ENCODE measurements at places on chromosomes 16 and 17.

GRCh38 chr17:39756380-39757079 is 18.8 kb downstream of the GRB7 start:
- DNase-seq, result no peak

DNA sequence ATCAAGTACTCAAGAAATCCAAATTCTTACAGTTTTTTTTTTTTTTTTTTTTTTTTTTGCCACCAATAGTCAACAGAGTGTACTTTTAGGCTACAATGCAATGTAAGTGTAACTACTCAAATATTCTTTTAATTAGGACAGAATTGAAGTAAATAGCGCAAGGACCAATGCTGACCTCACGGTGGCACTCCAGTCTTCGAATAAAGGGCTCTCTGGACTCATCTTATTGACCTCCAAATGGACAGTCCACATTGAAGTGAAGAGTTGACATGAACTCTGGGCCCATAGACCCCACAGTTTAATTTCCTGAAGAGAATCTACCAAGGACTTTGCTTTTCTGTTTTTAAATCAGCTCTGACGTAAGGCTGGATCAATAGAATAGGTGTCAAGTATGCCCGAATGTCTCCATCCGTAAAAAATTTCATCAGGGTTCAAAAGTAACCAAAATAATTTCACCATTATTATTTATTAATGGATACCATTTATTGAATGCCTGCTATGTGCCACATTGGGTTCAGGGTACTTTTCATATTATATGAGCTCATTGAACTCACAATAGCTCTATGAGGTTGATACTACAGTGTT is 7.3 kb upstream of the DDX52 start:
- DNase-seq, result no peak

GRCh38 chr17:34637548-34638525 is 58.5 kb downstream of the TMEM132E start:
- DNase-seq, result no peak

GRCh38 chr17:17783825-17784656 is 52.7 kb downstream of the SREBF1 start:
- no peak for DNase-seq

DNA sequence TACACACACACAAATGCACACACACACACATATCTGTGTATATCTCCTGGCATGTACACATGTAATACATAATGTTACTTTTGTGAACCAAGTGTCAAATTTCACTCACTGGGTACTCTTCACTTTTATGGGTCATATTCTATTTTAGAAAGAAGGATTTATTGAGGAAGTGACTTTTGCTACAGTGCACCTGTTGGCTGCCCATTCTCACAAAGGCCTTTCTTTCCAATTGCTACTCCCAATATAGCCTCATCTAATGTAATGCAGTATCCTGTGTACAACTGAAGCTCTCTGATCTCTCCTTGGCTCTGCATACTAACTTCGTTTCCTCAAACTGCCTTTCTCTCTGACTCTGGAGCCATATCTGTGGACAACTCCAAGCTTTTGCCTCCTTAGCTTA is 107.5 kb downstream of the ABCA8 start:
- no peak for DNase-seq

DNA sequence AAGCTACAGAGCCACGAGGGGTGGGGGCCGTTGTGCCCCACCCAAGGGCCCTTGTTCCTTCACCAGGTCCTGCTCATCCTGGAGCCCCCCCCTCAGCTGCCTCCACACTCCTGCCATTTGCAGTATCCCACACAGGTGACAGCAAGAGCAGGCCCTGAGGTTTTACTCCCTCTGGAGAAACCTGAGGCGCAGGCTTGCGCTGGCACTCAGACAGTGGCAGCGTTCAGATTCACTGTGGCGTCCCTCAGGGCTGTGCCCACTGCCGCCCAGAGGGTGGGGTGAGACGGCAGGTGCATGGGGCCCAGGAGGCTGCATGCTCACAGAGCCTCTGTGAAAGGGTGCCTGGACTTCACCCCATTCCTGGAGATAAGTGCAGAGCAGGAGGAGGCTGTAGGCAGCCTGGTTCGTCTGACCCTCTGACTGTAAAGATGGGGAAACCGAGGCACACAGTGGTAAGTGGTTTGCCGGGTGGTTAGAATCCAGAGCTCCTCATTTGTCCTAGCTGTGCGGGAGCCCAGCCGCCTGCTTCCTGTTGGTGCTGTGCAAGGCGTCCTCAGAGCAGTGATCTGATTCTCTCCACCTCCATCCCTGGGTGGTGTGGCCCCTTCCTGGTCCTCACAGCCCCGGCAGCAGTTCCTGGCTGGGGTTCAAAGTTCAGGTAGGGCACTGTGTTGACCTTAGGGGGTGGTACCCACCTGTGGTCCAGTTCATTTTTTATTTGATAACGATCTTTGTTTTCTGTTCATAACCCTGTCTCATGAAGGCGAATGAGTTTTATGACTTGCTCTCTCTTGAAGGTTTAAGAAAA is 1.6 kb downstream of the SPIRE2 start:
- DNase-seq, result no peak

GRCh38 chr17:385178-385835 is 32.7 kb upstream of the RPH3AL start:
- peak; percentile 56 for DNase-seq

- no peak for DNase-seq
These were observed 1355.2 kb downstream of the CDH8 start for GRCh38 chr16:60681043-60681442.

GRCh38 chr17:75941442-75941819 is 589 bp upstream of the FBF1 start:
- DNase-seq, result no peak

GRCh38 chr17:18117533-18117932 is 9.0 kb downstream of the MYO15A start:
- no peak for DNase-seq

DNA sequence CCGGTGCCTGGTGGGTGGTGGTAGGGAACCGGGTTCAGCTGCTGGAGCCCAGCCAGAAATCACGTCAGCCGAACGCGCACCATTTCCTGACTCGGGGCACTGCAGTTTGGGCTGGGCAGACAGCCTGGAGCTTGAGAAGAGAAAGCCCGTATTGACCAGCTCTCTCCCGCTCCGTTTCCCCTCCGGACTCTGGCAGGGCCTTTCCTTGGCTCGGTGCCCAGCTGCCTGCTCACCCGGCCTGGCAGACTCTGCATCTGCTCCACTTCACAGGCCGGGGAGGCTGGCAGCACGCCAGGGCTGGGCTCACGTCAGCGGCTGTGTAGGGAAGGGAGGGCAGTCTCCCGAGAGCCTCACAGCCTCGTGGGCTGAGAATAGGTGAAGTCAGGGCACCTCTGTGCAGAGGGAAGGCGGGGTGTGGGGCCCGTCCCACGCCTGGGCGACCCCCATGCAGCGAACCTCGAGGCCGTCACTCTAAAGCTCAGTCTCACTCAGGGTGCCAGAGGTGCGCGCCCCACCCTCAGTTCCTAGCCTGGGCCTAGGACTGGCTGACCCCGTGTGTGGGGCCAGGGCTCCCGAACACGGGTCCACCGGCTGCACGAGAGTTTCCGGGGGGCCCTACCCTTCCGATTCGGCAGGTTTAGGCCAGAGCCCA is 59.1 kb downstream of the OR1D5 start:
- DNase-seq, result peak; percentile 82

- no peak for DNase-seq
These were observed 273.5 kb upstream of the IRX5 start for GRCh38 chr16:54657058-54657708.

DNA sequence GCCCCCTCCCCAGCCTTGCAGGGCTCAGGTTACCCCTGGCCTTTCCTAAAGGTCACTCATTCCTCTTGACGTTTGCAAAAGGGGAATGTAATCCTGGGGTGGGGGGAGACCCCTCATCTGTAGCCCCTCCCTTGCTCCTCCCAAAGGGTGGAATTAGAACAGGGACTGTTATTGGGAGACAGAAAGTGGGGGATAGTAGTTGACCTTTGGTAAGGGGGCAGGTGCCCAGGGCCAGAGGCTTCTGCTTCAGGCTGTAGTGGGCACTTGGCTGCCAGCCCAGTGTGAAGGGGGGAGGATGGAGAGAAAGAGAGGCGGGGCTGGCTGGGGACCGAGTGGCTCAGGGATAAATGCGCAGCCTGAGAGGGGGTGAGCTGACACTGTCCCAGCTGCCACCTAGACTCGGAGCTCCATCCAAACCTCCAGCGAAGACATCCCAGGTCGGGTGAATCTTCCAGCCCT is at the start of gene ENO3:
Gene ENO3, plus strand, starts transcription at position 374 of the 459 bp plus-strand sequence. CDS start 711 bp downstream, outside the sequence.
- no peak for DNase-seq

- no peak for DNase-seq
These were observed 262.3 kb downstream of the C16orf95 start for GRCh38 chr16:87054856-87055255.

DNA sequence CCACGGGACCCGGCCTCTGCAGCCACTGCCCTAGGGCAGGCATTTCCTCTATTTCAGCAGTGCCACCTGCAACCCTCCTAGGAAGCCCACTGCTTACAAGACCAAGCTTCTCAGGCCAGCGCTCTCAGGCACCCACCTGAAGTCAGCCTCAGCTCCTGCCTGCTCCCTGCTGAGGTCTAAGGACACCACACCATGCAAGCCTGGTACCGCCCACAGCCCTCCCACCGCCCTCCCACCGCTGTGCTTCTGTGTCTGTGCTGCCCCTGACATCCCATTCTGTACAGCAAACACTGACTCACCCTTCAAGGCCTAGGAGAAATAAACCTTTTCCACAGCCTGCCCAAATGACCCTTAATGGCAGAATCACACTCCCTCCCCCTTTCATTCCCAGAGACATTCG is 6.3 kb downstream of the CLUH start:
- DNase-seq, result peak; percentile 27

GRCh38 chr16:78383118-78383517 is 283.7 kb downstream of the WWOX start:
- no peak for DNase-seq

Measured in 8988T (cell line).